ENCODE measurements at places on chromosomes 2 and 18.

GRCh38 chr2:96197546-96198255 lies 10.9 kb downstream of the STARD7 start:
- DNase-seq = no peak

- no peak for DNase-seq
These were observed 493.8 kb upstream of the NRP2 start for GRCh38 chr2:205188239-205189138.

DNA sequence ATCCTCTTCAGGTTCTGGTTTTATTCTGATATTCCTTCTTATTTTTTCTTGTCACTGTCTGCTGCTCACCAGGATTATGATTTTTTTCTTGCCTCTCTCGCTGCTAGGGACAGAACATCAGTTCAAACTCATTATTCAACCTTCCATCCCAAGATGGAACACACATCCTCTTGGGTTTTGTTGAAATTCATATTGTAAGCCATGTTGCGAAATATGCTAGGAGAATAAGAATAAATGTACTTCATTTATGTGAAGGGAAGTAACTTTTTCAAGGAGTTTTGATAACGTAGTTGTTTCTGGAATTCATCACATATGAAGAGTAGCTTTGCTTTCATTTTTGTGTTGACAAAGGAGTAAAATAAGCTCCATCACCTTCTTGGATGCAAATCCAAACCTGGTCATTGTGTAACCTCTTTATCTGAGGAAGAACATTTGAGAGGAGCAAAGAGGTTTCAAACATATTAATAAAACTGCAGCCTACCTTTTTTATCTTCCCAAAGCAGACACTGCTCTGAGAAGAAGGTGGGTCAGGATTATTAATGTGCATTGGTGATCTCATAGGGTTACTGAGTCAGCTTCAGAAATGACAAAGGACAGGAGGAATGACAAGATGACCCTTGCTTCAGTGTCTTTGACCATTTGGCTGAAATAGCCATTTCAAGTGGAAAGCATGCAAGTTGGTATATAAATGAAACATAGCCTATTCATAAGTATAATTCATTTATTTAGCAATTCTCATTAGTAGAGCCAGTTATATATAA lies 280.0 kb downstream of the GULP1 start:
- DNase-seq = no peak

DNA sequence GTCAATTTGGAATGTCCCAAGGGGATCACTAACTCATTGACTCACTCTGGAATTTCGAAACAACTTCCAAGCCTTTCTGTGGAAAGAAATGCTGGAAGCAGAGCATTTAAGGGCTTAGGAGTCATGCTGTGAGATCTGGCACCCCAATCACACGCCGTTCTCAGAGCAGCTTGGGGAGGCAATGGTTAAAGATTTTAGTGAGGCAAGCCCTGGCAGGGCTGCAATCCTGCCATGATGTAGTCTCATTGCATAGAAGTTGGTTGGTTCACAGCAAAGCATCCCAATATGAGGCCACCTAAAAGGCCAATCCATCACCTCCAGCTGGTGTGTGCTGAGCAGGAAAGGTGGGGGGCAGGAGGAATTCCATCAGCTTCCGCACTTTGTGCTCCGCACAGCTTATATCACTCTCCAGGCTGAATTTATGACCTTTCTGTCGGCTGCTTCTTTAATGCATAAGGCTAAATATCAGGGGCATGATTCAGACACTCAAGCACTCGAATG lies 1043.9 kb upstream of the POU3F3 start:
- no peak for DNase-seq

DNA sequence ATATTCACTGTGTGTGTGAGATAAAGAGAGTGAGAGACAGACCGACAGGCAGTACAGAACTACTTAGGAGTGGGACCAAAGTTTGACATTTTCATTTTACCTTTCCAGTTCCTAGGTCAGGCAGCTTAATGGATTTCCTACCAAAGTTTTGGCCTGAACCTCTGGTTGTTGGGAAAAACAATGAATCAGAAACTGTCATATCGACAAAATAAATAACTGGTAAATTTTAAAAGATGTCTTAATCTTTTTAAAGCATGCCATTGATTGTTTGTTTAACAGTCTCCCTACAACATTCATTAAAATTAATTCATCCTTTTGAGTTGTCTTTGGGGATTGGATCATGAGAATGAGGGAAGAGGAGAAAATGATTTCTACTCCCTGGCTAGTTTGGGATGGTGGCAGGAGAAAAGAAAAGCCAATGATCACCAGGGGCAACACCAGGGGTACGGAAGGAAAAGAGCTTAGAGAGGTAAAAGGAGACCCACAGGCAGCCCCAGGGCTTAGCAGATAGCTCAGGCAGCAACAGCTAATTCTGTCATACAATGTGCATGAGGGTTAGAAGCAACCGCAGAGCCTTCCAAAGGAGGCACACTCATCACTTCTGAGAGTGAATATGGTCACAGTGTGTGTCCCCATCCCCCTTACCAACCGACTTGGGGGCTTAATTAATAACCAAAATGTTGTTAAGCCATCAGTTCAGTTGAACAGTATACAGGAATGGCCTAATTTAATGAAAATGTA lies 98.5 kb downstream of the CCDC141 start:
- DNase-seq = no peak
